NCI-H526 treated with DMSO at 0.1 percent for 48 hours (cell line): ENCODE measurements at places on chromosomes 5 and 9.
A peak's percentile ranks its signal among the peaks of the same experiment; 100 is the strongest.

DNA sequence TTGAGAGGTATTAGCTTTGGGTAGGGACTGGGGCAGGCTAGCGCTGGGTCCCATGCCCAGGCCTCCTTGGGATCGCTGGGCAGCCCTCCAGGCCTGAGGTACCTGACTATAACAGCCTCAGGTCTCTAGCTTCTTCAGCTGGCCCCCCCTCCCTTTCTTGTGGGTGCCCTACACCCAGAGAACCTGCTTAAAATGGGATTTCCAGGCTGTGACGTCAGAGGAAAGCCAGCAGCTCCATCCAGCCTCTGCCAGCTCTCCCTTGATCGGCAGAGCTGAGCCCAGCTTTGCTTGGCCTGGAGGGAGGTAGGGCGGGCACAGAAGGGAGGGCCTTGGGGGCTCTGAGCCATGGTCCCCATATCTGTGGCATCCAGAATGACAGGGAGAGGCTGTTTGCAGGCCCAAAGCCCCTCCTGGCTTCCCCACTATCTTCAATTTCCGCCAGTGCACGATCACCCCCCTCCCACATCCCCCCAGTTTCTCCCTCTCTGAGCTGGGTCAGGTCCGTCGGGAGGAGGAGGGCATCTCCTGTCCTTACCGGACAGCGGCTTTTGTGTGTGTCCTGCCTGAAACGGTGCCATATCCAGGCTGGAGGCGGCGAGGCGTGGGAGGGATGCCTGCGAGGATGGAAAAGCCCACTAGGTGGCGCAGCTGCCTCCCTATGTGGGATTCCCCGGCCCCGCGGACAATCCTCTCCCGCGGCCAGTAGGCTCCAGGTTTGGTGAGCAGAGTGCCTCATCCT is 10.8 kb downstream of the REEP2 start:
- peak; percentile 54 for DNase-seq

DNA sequence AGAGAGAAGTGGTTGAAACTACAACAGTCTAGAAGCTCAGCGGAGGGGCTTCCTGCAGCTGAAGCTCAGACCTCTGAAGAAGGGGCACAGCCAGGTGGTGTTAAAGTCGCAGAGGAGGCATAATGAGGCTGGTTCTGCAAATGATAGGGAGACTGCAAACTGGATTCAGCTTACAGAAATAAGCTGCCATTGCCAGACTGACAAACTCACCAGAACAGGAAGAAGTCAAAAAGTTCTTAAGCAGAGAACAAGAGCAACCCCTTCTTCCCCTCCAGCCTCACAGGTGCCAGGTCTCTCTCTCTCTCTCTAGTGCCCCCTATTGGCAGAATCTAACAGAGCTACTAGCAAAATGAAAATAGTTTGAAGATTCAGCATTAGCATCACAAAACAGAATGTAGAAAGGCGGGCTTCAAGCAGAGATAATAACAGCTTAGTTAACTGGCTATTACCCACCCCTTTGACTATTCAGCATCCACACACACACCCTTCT is 76.7 kb downstream of the GRAMD2B start:
- DNase-seq = no peak

DNA sequence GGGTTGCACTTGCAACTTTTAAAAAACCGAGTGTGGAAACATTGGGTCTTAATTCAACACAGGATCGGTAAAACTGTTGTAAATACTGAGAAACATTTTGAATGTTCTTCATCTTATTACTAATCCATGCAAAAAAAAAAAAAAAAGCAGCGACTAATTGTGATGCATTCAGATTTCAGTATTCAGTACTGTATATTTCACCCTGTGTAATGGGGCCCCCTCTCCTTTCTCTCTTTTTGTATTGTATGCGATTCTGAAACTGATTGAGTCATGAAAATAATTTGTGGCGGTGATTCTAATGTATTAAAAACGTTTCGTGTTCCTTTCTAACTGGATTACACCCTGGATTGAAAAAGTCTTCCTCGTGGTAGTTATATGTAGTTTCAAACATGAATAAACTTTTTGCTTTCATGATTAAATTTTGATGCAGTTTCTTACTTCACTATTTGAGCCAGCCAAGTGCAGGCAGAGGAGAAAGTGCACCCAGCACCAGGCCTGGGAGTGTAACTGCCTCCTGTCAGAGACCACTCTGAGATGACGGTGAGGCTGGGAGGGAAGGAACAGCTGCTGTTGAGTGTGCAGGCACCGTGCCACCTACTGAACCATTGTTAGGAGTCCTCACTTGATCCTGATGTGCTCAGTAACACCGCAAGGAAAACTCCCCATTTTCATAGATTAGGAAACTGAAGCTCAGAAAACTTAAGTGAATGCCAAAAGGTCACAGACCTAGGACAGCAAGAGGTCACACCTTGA is 220.0 kb downstream of the PBX3 start:
- DNase-seq = no peak

DNA sequence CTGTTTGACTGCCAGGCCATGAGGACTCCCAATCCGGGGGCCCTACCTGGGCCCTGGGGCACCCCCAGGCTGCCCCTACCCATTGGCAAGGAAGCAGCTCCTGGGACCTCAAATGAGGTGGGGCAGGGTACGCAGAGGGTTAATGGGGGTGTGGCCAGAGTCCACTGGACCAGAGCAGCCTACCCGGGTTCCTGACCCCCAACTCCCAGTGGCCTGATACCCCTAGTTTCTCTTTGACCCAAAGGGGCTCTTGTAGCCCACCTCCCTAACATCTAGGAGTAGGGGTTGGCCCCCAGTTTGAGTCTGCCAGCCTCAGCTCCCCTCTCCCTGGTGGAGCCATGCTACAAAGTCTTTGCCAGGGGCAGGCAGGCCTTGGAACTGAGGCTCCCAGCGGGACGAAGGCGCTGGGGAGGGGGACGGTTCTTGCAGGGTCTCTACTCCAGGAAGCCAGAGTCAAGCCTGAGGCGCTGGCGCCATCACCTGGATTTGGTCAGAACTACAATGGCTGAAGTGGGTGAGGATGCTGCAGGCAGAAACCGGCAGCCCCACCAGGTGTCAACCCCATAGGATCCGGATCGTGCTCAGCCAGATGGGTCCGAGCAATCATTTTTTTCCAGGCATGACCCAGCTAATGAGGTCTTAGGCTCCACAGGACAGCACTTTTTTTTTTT is 8.4 kb upstream of the CERCAM start:
- peak; percentile 20 for DNase-seq

DNA sequence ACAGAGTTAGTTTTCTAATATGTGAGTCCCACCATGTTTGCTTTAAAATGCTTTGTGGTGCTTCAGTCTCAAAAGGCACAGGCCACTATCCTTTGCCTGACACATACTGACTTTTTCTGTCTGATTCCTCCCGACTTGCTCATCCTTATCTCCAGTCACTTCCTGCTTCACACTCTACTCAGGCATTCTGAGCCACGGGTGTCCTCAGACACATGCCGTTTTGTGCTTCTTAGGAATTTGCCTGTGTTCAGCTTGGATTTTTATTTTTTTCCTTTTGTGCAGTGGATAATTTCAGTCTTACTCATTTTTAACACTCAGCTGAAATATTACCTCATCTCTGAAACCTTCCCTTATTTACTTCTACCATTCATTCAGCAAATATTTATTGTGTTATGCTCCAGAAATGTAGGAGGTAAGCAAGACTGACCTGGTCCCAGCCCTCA is 54.1 kb downstream of the MAN2A1 start:
- no peak for DNase-seq
